Upper lobe of left lung (tissue), 6 donors: ENCODE measurements at places on chromosomes 2 and 18. TPM values are rescaled to one million over a fixed set of nuclear protein-coding genes. Genes with fewer than 3 reads are reported as not detected.

ACTR1B gene
- 65.7 TPM for total RNA-seq

SLC11A1 gene
- 344 TPM for total RNA-seq

LOXL3 gene
- total RNA-seq, result 3.6 TPM

CAB39 gene
- total RNA-seq, result 125 TPM

ADGRF3 gene
- 0.30 TPM for total RNA-seq

TSPYL6 gene
- total RNA-seq, result not detected

ZNF532 gene
- 35.6 TPM for total RNA-seq

LBX2 gene
- total RNA-seq, result 1.6 TPM

CHRNG gene
- not detected for total RNA-seq

PLB1 gene
- 5.3 TPM for total RNA-seq

TBR1 gene
- not detected for total RNA-seq

DNA sequence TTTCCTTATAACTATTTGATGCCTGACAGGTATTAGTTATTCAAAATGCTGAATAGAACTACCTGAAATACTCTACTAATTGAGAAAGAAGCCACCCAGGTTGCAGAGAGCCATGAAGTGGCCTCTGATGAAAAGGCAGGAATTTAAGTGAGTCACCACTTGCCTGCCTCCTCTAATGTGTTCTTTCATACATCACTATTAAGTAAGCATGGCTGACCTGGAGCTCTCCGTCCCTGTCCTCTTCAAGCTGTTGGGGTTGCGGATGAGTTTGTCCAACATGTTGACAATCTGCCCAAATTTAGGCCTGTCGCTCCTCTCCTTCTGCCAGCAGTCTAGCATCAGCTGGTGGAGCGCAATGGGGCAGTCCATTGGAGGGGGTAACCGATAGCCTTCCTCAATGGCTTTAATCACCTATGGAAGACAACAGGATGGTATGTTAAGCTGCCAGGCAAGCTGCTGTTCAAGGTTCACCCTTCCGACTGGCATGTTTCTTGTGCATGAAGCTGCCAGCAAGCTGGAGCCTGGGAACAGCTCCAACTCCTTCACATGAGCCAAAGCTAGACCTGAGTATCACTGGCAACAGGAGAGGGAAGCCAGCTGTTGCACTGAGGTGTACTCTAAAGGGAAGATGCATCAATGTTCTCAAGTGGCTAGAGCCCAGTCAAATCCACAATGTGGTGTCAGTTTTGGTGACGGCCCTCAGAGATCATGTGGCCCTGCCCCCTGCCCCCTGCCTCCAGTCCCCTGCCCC is 142.2 kb downstream of the EPHA4 start:
- DNase-seq, result peak; percentile 17

DNA sequence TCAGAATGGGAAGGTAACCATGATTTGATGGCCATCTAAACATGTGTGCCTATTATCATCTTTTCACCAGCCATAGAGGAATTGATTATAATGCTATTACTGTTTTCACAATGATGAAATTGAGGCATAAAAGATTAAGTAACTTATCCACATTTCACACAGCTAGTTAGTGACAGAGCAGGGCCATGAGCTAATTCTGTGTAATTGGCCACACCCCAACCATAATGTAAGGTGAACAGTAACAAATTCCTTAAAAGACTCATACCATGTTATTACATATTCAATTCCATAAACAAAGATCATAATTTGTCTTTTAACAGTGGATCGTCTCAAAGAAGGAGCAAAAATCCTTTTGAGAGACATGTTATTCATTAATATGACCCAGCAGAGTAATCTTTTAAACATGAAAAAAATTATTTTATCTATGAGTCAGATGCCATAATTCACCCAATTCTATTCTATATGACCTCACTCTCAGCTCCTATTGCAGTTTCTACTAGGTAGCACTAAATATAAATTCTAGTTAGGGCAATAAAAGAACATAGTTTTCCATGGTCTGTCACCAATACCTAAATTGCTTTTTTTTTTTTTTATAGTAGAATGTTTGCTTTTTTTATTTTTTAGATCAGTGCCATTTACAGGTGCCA is 475.8 kb upstream of the SLC39A10 start:
- no peak for DNase-seq

DNA sequence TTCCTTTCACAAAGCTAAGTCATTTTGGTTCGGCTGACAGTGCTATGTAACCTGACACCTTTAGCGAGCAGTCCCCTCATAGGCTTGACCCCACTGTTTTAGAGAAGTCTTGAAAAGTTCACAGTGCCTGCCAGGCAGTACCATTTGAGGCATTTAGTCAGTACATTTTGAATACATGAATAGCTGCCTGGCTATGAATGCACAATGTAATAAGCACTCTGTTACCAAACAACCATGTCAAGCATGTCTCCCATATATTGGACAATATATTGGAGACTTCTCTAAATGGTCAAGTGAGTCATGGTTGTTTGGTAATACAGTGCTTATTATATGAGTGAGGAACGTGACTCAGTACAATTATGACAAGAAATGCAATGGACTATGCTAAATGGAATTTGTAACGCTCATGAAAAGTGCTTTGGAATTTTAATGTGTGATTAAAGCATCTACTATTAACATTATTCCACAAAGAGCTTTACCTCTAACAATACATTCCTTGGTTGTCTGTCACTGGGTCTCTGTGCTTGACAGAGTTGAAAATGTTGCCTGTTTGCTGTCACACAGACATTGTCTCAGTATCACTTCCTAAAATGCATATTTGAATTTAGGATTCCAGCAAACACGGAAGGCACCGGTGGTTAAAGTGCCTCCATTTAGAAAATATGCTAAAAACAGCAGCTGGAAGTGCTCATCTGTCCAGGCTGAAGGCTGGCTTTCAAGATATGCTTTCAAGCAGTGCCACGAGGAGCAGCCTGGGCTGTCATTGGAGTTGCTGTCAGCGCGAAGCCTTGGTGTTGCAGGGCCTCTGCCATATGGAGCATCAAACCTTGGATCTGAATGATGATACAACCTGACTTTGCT is 458.6 kb downstream of the FBXO15 start:
- no peak for DNase-seq

GRCh38 chr2:101463421-101463820 is 11.5 kb downstream of the RFX8 start:
- no peak for DNase-seq

GRCh38 chr18:76610933-76611749 is 116.1 kb upstream of the ZNF516 start:
- no peak for DNase-seq

- no peak for DNase-seq
These were observed 345.3 kb downstream of the EN1 start for GRCh38 chr2:118502106-118502505.

DNA sequence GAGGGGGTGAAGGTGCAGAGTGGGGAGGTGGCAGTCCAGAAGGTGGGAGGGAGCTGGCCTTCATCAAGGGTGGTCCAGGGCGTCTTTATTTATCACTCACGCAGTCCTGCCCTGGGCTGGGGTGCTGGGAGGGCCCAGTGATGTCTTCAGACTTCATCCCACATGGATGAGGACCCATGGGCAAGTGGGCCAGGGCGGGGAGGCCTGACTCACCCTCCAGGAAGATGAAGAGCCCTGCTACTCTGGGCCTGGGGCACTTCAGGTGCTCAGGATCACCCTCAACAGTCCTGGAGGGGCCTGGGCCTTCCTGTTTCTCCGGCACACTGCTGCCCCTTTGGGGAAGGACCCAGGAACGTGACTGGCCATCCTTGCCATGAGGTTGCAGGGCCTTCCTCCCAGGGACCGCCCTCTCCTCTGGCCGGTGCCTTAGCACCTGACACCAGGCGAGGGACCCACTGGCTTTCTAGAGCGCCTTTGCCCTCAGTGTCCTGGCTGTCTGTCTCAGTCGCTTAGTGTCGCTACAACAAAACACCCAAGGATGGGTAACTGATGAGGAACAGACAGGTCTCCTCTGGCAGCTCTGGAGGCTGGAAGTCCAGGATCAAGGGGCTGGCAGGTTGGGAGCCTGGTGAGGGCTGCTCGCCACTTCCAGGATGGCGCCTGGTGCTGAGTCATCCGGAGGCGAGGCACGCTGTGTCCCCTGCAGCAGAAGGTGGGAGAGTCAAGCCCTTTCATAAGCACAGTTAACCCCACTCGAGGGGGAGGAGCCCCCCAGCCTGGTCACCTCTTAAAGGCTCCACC is 57.8 kb upstream of the HS6ST1 start:
- DNase-seq, result peak; percentile 19

- DNase-seq, result no peak
These were observed 37.0 kb upstream of the TMEM18 start for GRCh38 chr2:714005-714741.

DNA sequence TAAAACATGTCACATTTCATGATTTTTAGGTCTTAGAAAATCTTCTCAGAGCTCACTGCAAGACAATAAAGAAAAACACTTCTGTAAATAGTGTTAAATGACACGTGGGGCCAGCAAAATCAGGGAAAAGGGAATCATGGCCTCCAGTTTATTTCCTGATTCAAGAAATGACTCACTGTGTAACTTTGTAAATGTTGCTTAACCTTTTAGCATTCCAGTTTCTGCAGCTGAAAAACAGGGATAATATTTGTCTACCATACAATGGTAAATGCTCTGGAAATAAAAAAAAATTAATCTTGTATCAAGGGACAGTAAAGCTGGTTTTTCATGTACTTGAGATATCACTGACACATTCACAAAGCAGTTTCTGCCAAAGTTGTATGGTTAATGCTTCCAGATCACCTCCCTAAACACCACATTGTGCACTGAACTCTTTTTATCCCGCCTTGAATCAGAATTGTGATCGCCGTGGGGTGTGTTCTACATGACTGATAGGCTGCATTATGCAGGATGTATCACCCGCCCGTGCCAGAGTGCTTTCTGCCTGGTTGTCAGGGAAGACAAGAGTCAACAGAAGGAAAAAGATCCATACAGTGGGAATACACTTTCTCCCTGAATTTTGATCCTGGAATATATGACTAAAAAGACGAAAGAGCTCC is 238.8 kb downstream of the IKZF2 start:
- DNase-seq, result no peak

DNA sequence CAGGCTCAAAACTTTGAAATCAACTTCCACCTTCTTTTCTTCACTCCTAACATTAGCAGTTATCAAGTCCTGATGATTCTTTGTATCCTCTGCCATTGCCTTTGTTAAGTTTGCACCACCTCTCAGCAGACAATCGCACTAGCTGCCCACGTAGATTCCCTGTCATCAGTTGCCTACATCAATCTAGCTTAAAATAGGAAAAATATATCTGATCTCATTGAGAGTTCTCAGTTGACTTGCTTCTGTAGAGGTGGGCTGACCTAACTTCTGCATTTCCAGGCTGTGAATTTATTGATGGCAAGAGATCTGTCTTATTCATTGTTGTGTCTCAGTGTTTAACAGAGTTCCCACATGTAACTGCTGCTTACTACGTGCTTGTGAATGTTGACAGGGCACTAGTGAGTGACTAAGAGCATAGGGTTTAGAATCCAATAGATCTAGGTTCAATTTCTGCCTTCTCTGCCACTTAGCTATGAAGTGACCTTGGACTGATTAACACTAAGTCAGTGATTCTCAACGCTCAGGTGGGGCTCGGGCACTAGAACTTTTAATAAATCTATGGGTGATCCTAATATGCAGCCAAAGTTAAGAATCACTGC is 3.7 kb upstream of the INSIG2 start:
- no peak for DNase-seq

GRCh38 chr2:147568109-147568508 is 276.7 kb upstream of the ACVR2A start:
- no peak for DNase-seq

- no peak for DNase-seq
These were observed 69.7 kb upstream of the POU3F3 start for GRCh38 chr2:104784264-104784663.

DNA sequence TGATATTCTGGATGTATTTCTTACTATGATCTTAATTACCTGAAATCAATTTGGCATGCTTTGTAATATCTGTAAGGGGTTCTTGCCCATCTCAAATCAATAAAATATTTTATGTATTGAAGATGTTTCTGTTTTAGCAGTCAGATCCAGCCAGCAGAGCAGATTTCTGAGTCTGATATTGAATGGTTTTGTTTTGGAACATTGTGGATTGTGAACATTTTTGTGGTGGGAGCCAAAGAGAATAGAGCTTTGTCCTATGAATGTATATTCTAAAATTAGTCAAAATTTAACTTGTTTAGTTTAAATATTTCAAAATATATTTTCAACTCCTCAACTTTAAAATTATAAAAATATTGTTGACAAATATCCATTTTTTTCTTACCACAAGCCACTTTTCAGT is 197.0 kb downstream of the UBE2E3 start:
- DNase-seq, result no peak

GRCh38 chr2:56287508-56287907 is 103.7 kb downstream of the CCDC85A start:
- DNase-seq, result no peak

DNA sequence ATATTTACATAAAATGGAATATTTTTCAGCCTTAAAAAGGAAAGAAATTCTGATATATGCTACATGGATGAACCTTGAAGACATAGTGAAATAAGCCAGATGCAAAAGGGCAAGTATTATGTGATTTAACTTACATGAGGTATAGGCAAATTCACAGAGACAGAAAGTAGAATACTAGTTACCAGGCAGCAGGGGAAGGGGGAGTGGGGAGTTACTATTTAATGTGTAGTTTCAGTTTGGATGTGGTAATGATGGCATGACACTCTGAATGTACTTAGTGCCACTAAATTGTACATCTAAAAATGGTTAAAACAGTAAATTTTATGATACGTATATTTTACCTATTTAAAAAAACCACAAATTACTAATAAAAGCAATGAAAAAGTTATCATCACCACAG is 12.1 kb downstream of the METTL4 start:
- no peak for DNase-seq

- DNase-seq, result no peak
These were observed 6.6 kb upstream of the BARD1 start for GRCh38 chr2:214816008-214816533.

DNA sequence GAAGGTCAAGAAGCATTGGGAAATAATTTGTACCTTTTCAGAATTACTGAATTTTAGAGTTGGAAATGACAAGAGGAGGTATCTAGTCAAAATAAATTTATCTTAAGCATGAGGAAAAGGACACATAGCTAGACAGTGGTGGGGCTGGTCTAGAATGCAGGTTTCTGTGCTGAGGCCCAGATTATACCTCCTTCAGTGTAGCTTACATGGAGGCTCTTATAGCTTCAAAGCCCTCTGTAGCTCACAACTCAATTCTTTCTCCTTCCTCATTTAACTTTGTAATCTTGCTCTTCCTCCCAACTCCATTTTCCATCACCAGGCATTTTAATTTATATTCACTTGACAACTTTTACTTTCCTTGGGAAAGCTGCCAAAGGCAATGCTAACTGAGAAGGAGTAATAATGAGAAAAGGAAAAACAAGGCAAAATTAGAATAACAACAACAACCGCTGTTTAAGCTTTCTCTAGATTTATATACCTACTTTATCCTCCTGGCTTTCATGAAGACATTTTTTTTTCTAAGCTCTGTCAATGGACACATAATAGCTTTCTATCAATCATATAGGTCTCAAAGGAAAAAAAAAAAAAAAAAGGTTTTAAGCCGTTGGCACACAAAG is 58.5 kb downstream of the CLHC1 start:
- no peak for DNase-seq

- no peak for DNase-seq
These were observed 14.5 kb upstream of the LPIN2 start for GRCh38 chr18:3027370-3027891.

- no peak for DNase-seq
These were observed 80.4 kb upstream of the RND3 start for GRCh38 chr2:150567771-150568301.
